ENCODE measurements at places on chromosomes 7 and 10.

- DNase-seq = no peak
Observed at GRCh38 chr10:125096975-125097374, 63.4 kb downstream of the CTBP2 start.

DNA sequence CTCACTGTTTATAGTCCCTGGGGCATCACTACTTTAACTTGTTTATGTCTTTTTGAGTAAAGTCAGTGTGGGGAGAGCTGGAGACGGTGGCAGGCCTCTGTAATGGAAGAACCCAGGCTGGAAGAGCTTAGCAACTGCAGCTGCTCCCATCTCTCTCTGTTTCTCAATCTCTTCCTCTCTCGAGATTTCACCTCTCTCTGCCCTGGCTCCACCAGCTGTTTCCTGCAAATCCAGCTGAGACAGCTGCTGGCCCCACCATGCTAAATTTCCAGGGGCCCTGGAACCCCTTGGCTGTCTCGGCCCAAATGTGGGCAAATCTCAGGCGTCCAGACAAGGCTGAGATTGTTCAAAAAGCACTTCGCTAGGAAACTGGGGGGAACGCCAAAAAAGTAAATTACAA, 25.8 kb upstream of the SLF2 start:
- DNase-seq = no peak

DNA sequence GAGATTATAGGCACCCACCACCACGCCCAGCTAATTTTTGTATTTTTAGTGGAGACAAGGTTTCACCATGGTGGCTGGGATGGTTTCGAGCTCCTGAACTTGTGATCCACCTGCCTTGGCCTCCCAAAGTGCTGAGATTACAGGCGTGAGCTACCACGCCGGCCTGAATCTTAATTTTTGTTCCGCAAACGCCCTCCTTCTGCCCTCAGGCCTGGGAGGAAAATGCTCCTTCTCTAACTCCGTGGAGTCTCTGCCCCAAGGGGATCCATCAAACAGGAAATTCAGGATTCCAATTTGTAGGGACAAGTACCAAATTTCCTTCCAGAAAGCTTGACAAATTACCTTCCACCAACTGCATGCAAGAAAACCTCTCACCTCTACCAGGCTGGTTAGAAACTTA, 43.2 kb downstream of the RBAK start:
- DNase-seq = no peak

- DNase-seq = no peak
Observed at GRCh38 chr10:88100281-88100680, 236.9 kb downstream of the PTEN start.

GRCh38 chr7:97513326-97513725, 218.6 kb upstream of the TAC1 start:
- no peak for DNase-seq

DNA sequence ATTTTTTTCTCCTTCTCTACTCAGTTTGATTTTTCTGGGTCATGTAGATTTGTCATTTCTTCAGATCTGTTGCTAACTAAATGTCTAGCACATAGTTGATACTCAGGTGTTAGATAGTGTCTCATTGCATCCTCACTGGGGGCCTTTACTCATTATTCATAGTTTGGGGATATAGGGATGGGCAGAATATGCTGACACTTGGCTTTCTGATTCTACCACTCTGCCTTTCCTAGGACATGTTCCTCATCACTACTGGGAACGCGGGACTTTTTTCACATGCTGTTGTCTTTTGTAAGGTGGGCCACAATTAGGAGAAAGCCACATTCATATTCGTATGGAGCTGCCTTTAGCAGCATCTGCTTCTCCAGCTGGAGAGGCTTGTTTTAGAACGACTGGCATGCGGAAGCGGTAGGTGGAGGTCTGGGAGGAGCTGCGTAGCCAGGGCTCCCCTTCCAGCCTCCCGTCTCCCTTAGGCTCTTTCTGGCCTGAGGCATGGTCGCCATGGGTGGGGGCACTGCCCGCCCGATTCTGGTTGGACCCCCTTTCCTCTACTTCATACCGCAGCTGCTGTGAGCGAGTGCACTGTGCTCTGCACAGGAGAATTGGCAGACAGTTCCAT, 78.8 kb downstream of the SND1 start:
- DNase-seq = no peak

GRCh38 chr7:117084286-117084685, 131.0 kb downstream of the ST7 start:
- DNase-seq = no peak

- DNase-seq = no peak
Observed at GRCh38 chr10:127614484-127615017, 65.4 kb downstream of the NPS start.

- DNase-seq = no peak
Observed at GRCh38 chr7:2520131-2520760, 672 bp downstream of the LFNG start.

- no peak for DNase-seq
Observed at GRCh38 chr10:107689323-107689722, 524.8 kb upstream of the SORCS1 start.

DNA sequence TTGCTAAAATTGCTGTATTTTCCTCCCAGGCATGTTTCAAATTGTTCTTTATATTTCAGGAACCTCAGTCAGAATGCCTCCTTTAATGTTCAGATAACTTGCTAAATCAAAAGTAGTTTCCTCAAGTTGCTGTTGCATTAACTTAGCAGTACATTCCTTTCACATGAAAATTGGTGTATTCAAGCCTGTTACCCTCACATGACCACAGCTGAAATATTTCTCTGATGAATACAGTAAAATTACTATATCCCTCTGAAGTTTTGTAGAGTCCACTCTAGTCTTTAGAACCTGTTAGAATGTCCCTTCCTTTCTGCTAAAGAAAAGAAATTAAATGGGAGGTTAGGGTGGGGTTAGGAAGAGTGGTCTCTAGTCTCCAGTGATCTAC, 24.5 kb upstream of the C1GALT1 start:
- DNase-seq = no peak

DNA sequence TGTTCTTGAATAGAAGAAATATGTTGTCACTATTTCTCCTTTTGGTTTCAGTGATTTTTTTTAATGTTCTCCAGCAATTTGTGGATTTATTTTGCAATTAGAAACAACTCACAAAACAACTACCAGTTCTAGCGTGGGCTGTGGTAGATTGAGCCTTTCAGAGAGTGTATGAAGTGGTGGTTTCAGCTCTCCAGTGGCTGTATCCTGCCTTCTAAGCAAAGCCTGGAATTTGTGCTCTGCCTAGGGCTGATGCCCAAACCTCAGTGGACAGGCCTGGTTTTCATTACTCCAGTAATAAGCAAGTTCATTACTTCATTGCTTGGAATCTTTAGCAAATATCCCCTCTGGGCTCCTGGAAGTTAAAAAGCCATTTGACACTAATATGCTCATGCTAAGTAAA, 35.9 kb downstream of the APBB1IP start:
- DNase-seq = no peak

DNA sequence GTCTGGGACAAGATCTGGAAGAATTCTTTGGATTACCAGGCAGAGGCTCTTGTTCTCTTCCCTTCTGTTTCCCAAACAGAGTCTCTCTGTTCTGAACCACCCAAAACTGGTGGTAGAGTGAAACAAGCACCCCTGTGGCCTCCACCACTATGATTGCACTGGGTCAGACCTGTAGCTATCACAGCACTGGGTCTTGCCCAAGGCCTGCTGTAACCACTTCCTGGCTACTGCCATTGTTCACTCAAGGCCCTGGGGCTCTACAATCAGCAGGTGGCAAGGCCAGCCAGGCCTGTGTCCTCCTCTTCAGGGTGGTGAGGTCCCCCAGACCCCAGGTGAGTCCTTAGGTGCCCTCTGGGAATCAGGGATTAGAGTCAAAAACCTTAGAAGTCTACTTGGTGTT, 4.1 kb upstream of the LRRC17 start:
- DNase-seq = no peak

- DNase-seq = no peak
Observed at GRCh38 chr7:131057015-131057793, 270.5 kb upstream of the MKLN1 start.

DNA sequence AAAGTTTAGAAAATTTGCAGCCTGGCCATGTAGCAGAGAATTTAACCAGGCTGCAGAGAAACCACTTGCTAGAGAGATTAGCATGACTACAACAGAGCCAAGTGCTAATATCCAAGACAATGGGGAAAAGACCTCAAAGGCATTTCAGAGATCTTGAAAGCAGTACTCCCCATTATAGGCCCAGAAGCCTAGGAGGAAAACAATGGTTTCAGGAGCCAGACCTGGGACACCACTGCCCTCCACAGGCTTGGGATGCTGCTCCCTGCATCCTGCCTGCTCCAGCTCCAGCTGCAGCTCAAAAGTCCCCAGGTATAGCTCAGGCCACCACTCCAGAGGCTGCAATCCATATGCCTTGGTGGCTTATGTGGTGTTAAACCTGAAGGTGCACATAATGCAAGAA, 101.5 kb upstream of the TMEM72 start:
- no peak for DNase-seq

- DNase-seq = no peak
Observed at GRCh38 chr7:28032738-28033380, 147.7 kb downstream of the JAZF1 start.

DNA sequence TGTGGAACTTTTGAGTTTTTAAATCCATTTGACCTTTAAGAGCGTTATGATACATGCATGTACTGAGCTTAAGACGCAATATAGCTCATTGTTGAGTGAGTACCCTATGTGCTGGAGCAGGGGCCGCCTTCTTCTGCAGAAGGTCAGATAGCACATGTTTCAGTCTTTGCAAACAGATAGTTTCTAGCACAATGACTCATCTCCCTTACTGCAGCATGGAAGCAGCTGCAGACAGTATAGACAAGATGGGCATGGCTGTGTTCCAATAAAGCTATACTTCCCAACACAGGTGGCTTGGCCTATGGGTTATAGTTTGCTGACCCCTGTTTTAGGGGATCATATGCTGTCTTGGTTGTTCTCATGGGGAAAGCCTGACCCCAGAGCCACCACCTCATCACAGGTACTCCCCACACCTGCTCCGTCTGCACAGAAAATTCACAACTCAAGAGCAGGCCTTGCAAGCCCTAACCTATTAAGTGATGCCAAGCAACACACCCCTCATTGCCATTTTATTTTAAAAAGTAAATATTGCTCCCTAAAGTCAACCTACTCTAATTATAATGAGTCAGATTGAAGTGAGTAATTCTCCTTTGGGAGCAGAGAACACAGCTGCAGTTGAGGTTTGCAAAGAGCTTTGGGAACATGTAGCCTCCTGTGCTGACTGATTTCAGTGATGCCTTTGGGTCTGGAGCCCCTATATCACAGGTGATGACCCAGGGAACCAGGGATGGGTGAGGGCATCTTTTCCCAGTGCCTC, 330.1 kb downstream of the PAXIP1 start:
- no peak for DNase-seq

- DNase-seq = no peak
Observed at GRCh38 chr10:124126145-124126982, 33.0 kb upstream of the CHST15 start.

DNA sequence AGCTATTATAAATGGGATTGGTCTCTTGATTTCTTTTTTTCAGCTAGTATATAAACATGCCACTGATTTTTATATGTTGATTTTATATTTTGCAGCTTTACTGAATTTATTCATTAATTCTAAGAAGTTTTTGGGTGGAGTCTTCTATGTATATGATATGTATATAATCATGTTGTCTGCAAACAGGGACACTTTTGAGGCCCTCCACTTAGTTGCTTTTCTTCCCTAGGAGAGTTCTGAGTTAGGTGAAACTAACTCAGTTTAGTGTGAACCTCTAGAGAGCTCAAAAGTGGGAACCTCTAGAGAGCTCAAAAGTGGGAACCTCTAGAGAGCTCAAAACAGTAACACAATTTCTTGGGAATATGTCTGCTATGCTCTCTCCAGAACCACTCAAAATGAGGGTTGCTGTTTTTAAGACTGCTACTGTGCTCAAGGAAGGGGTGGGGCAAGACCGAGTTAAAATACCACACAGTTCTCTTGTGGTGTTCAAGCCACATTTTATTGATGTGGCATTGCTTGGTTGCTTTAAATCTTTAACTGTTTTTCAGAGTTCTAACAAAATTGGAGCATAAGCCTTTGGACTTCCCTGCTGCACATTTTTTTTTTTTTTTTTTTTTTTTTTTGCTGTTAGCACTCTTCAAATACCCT, 13.2 kb downstream of the CCDC7 start:
- no peak for DNase-seq

- no peak for DNase-seq
Observed at GRCh38 chr10:125611756-125612155, 71.2 kb downstream of the TEX36 start.

GRCh38 chr7:84908196-84908793, 278.6 kb downstream of the SEMA3D start:
- DNase-seq = no peak

DNA sequence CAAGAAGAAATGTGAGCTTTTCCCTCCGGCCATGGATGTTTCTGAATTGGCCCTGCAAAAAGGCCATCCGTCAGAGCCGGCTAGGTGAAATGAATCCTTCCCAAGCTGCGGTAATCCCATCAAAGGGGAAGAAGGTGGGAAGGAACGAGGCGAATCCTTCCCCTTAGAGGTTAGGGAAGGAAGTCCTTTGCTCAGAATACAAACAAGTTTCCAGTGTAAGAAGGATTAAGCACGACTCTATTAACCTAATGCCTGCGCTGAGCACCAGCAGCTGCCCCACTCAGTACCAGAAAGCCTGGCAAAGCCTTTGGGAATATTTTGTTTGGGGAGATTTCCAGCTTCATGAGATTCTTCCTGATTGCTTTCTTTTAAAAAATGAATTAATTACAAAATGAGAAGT, 42.8 kb downstream of the CLRN3 start:
- peak; percentile 9 for DNase-seq

GRCh38 chr10:127459918-127460317, 89.2 kb upstream of the NPS start:
- DNase-seq = no peak

DNA sequence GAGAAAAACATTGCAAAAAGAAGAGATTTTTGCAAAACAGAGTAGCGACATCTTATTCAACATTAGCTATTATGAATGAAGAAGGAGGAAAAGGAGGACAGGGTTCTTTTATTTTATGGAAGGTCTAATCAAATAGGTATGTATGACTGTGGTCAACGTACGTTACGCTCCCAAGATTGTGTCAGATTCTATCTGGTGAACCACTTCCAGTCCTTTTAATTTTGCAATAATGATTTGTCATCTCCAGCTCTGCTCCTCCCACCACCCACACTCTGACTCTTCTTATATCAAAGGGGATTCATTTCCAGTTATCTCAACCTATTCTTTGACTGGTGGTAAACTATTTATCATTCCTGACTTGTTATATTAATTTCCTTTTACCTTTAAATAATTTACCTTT, 259.9 kb downstream of the CACNA2D1 start:
- no peak for DNase-seq

Measured in NCI-H524 treated with DMSO at 0.1 percent for 48 hours (cell line).